WTC11 (cell line): ENCODE measurements at places on chromosomes 4 and X.

GRCh38 chr4:132227151-132227856 is 921.8 kb upstream of the PCDH10 start:
- no peak for DNase-seq

DNA sequence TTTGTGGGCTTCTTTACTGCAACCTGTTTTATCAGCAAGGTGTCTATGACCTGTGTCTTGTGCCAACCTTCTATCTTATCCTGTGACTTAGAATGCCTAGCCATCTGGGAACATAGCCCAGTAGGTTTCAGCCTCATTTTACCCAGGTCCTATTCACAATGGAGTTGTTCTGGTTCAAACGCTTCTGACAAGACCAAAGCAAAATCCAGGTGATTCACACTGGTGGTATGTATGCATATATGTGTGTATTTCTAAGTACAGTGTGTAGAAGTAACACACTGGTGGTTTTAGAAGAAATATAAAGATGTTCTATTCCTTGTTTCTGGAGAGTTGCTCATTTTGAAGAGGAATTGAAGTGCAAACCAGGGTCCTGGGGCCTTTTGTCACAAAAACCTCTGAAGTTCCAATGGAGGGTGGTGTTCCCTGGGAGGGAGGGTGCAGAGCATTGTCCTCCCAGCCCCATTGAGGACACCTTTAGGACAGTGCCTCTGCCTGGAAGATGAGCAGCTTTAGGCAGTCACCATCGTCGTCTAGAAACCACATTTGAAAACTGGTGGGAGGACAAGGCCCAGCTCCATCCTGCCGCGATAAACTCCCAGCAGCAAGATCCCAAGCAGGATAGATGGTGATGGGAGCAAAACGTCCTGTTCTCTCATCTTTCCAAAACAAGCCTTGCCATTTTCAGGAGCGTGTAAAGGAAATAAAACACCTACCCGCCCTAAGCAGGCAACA is 191.4 kb downstream of the TSPAN5 start:
- no peak for DNase-seq

DNA sequence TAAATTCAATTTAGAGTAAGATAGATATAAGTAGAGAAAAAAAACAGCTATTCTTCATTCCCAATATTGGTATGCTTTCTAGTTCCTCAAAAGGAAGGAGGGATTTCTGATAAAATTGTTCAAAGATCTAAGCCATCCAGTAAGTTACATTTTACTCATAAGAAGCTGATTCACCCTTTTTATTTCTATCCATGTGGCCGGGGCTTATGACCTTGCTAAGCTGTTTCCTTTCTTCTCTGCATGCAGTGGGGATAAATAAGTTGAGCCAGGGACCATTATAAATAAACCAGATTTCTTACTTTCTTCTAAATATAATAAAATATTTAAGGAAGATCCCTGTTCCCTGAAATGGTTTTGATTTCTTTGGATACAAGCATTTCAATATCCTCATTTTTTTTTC is 502.3 kb downstream of the PDHA2 start:
- DNase-seq, result no peak

DNA sequence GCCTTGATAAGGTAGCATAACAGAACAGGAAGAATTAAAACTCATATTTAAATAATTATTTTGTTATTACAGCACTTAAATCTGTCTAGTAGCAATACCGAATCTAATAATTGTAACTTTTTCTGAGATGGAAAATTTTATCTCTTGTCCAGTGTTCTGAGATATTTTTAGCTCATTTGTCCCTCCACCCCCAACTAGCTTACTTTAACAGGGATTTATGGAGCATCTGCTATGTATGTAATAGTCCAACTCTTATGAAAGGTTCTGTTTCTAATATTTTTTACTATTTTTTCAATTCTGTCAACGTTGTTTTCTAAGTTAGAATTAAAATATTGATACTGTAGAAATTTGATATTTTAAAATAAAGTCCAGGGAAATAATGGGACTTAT is 38.2 kb upstream of the NUDT6 start:
- DNase-seq, result no peak

DNA sequence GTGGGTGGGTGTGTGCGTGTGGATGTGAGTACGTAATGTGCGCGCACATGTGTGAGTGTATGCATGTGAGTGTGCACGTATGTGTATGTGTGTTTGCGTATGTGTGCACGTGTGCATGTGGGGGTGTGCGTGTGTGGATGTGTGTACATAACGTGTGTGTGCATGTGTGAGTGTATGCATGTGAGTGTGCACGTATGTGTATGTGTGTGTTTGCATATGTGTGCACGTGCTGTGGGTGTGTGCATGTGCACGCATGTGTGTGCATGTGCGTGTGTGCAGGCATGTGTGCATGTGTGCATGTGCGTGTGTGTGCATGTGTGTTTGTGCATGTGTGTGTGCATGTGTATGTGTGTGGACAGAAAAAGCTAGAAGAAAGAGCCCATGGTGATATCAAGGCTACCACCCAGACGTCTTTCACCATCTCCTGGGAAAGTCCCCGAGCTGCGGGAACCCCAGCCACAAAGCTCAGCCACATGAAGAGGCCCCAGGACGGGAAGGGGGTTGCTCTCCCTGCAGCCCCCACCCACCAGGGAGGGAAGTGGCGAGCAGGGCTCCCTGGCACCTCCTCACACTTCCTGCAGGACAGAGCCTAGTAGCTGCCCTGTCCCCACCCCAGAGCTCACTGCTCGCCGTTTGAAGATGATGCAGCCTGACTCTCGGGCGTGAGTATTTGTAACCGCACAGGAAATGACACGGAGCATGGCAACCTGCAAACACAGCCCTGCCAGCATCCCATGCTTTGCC is 108.3 kb downstream of the DCTD start:
- no peak for DNase-seq

GRCh38 chrX:79721234-79721633 is 293.3 kb upstream of the TBX22 start:
- no peak for DNase-seq

- DNase-seq, result no peak
Measured at GRCh38 chr4:116598980-116599789, 486.2 kb downstream of the TRAM1L1 start.

DNA sequence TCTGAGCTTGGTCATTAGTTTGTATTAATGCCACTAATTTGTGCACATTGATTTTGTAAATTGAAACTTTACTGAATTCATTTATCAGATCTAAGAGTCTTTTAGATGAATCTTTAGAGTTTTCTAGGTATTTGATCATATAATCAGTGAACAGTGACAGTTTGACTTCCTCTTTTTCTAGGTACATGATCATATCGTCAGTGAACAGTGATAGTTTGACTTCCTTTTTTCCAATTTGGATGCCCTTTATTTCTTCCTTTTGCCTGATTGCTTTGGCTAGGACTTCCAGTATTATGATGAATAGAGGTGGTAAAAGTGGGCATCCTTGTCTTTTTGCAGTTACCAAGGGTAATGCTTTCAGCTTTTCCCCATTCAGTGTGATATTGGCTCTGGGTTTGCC is 421.4 kb upstream of the CPXCR1 start:
- no peak for DNase-seq

DNA sequence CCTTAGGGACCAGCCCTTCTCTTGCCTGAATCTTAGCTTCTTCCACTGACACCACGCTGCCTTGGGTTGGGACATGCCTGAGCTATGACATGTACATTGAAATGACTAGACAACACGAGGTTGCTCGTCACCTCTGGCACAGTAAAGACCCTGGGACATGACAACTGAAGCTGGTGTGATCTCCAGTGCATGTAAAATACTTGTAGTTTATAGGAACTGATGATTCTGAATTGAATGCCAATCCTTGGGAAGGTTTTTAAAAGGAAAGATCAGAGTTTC is 100.7 kb upstream of the PGRMC2 start:
- no peak for DNase-seq

GRCh38 chr4:149176039-149176438 is 639.6 kb downstream of the IQCM start:
- DNase-seq, result peak; percentile 25
